Hematopoietic multipotent progenitor cell treated with erythropoietin and hydrocortisone succinate and interleukin-3 and kit ligand, for 6 days (in vitro differentiated cells): ENCODE measurements at places on chromosomes 2 and 18.

- DNase-seq, result no peak
Observed at GRCh38 chr18:58572181-58572580, 56.7 kb downstream of the ALPK2 start.

- no peak for DNase-seq
Observed at GRCh38 chr18:63443829-63444228, 21.6 kb upstream of the VPS4B start.

DNA sequence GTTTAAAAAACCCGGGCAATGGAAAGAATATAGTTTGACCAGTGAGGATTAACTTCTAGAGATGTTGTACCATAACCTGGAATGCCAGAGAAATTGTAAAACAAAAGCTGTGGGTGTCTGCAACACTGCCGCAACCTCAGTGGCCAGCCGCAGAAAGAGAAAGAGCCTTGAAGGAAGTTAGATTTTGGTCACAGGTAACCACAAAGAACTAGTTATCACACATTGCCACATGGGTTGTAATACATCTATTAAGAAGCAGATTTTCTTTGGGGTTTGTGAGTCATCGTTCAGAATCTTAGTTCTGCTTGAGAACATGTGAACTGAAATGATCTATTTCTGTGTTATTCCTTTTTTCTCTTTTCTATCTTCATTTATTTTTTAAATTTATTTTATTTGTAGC lies 222.9 kb upstream of the AGAP1 start:
- DNase-seq, result peak; percentile 81

DNA sequence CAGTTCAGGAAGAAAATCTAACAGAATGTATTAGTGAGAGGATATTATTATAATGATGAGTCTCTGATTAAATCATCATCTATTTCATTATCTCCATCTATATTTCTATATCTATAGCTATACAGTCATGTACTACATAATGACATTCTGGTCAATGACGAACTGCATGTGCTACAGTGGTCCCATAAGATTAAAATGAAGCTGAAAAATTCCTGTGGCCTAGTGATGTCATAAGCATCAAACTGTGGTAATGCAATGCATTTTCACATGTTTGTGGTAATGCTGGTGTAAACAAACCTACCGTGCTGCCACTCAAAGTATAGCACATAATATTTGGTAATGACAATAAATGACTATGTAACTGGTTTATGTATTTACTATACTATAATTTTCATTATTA lies 1127.9 kb upstream of the CHAC2 start:
- no peak for DNase-seq

- DNase-seq, result no peak
Observed at GRCh38 chr2:28688818-28689217, 62.8 kb upstream of the PPP1CB start.

DNA sequence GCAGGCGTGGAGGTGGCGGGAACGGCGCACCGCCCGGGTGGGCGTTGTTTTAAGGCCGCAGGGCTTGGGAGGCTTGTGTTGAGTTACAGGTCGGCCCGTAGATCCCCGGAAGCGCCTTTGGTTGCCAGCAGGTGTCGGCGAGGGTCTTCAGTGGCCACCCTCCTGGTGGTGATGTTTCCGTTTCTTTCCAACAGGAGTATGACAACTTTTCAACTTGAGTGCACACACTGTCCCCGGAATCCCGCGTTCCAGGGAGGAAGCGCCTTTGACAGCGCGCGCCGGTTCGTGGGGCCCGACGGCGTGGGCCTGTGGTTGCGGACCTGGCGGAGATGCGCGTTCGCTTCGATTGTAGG lies 1.0 kb upstream of the HDAC4 start:
- DNase-seq, result peak; percentile 77

DNA sequence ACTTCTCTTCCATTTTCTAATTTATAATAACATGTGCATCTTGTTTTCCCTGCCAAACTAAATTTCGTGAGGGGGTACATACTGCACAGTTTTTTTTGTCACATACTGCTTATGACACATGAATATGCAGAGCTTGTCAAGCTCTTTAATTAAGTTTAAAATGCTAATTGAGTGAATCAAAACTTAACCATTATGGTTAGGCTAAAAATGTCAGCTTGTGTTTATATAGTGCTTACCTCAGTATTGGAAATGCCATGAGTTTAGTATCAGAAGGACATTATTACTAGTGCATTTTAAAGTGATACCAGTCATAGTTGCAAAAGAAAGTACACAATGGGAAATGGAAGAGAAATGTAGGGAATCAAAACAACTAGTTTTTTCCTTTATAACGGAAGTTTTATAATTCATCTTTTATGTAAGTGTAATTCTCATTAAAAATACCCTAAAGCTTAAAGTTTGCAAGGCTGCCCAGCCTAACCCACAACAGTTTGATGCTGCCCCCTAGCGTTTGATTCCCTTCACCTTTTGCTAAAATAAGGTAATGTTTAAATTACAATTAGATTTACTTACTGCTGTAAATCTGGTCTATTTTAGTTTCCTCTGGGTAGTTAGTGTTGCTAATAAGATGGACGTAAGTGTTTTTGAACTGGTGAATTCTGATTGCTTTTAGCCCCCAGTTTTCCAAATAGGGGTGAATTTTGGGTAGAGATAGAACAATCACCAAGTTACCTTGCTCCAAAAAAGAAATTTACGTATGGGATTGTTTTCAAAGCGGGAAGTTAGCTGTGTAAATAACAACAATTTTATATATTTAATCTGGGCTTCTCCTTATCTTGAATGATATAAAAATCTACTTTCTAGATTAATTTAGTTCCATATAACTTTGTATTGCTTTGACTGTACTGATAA lies 3.2 kb downstream of the SLC39A10 start:
- DNase-seq, result peak; percentile 95

DNA sequence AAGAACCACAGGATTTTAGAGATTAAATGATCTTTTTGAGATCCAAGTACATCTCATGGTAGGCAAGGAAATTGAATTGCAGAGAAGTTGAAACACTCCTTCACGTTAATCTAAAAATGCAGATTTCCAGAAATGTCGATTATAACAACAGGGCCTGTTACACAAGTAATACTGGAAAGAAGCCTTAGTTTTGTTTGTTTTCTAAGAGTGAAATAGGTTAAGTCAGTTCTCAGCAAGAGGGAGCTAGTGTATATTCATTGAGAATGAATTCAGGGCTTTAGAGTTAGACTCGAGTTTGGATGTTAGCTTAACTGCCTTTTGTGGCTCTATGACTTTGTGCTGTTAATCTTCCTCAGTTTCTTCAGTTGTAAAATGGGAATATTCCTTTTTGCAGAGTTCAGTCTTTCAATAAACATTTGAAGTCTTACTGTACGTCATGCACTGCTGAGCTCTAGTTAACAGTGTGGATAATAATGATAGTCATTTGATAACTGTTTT lies 926 bp downstream of the NDUFV2 start:
- peak; percentile 53 for DNase-seq

- no peak for DNase-seq
Observed at GRCh38 chr2:182907081-182907830, 40.8 kb upstream of the FRZB start.

DNA sequence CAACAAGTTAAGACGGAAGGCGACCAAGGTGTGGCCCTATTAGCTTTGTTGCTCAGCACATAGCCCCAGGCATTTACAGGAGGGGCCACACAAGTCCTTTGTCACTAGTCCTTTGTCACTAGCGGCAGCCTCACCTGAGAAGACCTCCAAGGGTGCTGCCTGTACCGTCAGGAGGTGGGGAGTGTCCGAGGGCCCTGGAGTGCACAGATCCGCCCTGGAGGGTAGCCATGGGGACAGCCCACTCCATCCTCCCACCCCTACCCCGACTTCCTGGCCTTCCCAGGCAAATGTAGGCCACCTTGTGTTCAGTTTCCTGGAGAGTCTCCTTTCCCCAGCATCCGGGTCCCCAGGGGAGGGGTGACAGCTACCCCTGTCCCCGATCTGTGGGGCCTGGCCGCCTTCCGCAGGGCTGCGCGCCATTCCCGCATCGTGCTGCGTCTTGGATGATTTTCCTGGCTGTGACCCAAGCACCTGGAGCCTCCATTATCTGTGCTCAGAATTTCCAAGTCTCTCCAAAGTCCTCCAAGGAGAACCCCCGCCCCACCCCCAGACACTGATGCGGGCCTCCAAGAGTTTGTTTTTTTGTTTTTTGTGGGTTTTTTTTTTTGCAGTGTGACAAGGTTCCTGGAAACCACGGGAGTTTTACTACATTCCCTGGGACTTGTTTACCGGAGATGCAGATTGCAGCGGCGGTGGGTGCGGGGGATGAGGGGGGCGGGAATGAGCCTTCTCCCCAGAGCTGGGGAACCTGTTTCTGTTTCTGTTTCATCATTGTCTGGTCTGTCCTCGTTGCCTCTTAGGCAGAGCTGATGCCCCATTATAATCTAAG lies 28.6 kb downstream of the TEX44 start:
- no peak for DNase-seq

GRCh38 chr18:29181151-29181901 lies 1004.4 kb upstream of the CDH2 start:
- DNase-seq, result no peak

DNA sequence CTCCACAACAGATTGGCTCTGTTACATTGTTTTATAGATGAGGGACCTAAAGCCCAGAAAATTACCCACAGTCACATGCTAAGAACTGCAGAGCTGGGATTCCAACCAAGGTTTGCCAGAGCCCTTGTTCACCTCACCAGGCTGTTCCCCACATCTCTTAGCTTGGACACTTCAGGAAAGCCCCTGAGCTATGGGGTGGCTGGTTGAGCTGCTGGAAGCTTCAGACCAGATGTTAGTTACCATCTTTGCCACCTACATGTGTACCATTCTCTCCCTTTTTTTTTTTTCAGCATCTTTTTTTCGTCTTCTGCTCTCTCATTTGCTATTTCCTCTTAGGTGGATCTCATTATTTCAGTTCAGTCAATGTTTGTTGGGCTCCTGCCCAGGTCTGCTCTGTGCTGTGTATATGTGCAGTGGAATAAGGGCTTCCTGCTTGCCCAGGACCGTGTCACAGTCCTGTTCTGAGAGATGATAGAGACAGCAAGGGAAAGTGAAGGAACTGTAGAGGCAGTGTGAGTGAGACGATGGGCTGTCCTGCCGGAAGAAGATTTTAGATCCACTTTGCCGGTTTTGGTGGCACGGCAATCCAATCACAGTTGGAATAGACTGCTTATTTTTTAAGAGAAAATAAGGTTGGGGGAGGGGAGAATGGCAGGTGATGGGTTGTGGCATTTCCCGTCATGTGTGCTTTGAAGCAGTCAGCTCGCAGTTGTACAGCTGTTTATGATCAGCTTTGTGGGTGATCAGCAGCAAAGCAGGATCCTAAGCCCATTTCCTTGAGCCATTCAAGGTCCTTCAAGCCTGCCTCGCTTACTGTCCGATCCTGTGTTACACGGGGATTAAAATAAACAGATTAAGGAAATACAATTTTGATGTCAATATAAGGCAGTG lies 152.6 kb downstream of the RTN4 start:
- no peak for DNase-seq

GRCh38 chr2:11811036-11811654 lies 64.7 kb downstream of the LPIN1 start:
- DNase-seq, result no peak

DNA sequence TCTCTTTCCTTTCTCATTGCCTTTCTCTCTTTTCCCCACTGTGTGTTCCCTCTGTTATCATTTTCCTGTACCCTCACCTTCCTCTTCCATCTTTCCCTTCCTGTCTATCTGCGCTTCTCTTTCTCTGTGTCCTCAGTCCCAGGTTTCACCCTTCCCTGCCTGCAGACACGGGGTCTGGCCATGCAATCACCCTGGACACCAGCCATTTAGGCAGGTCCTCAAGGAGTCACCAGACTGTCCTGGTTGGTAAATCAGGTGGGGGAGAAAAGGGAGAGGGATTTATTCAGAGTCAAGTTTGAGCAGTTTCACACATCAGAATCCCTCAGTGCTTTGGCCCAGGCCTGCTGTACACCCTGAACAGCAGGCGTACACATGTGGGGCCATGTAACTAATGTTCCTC lies 169.3 kb downstream of the ANKRD30B start:
- no peak for DNase-seq
